Left ventricle myocardium inferior (tissue), 1 donor: ENCODE measurements at places on chromosomes 5 and 9. TPM values are rescaled to one million over a fixed set of nuclear protein-coding genes. Genes with fewer than 3 reads are reported as not detected.

Gene SLC23A1
- total RNA-seq, result not detected

Gene ADCY2
- 0.30 TPM for total RNA-seq

DNA sequence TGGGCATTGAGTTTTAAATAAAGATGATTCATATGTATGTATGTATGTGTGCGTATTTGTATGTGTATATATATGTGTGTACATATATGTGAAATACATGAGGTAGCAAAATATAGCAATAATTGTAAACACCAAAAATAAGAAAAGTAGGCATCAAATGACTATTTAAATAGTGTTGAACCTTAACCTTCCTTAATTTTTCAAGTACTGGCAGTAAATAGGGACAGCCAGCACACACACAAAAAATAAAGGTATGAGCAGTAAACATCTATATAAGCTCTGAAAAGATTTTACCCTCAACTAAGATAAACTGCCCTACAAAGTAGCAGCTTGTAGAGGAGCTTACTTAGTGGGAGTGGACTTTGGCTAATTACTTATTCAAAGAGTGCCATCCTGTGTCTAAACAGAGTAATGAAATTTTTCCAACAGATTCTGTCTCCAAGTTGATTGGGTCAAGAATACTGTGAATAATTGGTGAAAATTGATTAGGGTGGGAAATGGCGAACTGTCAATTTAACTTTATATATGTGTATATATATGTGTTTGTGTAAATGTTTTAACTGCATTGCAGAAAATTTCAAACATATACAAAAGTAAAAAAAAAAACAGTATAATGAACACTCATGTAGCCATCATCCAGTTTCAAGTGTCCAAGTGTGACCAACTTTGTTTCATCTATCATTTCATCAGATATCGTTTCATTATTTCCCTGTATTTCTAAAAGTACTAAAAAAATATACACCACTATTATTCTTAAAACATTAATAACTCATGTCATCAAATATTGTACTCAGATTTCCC lies 2.0 kb upstream of the ADAMTS6 start:
- DNase-seq, result no peak

DNA sequence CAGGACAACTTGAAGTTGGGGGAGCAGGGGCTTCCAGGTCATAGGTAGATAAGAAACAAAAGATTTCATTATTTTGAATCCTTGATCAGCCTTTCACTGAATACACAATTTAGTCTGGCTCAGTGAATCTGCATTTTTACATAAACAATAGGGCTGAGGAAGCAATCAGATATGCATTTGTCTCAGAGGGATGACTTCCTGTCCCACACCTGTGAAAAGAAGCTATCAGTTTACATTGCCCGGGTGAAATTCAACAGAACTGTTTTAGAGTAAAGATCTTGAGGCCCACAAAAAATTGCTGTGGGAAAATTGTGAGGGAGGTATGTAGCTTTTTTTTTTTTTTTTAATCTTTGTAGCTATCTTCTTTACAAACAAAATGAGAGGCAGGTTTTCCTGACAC lies 38.3 kb downstream of the DNAJB5 start:
- no peak for DNase-seq

DNA sequence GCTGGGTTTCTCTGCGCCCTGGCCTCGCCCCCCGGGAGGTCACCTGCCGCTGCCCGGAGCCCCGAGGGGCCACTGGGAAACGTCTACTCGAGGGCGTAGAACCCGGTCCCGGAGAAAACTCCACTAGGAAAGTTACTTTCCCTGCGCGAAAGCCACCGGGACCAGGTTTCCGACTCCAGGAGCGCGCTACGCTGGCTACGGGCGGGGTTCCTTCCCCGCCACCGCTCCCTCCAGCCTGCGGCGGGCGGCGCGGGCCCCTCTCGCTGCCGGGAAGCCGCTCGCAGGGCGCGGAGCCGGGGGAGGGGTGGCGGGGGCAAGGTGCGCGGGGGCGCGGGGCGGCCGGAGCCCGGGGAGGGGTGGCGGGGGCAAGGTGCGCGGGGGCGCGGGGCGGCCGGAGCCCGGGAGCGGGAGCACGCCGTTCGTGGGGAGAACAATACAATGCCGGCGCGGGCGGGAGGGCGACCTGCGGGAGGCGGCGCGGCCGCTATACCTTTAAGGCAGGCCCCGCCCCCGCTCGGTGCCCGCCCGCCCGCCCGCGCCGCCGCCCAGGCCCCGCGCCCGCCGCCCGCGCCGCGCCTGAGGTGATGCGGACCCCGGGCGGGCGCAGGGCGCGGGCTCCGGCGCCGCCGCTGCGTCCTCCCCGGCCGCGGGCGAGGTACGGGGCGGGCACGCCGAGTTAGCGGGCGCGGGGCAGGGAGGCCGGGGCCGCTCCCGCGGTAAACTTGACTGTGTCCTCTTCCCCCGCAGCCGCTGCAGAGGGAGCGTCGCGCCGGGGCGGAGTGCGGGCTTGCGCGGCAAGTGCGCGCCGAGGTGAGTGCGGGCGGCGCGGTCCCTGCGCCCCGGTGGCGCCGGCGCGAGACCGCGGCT lies 278.1 kb downstream of the AOPEP start:
- DNase-seq, result peak; percentile 68

- no peak for DNase-seq
Observed at GRCh38 chr9:87322840-87323635, 174.6 kb upstream of the DAPK1 start.

DNA sequence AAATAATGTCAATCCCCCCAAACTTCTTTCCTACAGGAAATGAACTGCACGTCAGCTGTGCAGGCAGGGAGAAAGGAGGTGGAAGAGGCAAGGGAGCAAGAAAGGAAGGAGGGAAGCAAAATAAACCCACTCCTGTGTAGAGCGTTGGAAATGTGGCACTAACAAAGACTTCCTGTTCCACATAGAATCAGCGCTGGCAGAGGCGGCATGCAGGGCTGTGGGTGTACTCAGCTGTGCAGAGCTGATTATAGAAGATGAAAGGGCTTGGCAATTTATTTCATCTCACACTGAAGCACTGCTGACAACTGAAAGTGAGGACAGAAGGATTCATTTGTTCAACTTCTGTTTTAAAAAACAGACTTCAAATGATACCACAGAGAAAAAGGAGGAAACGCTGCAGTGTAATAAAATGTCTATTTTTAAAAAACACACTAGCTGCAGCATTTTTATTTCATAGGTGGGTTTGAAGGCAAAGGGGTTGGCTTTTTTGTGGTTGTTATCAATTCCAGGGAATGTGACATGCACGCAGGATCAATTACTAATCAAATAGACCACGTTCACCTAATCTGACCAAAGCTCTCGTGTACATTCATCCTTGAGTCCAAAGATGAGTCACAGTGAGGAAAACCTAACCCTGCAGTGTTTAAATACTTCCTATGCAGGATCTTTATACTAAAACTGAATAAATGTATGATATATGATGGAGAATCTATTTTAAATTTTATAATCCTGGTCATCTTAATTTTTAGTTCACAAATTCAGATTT lies 583.5 kb downstream of the ZNF608 start:
- DNase-seq, result peak; percentile 32

Gene CYSRT1
- total RNA-seq, result 0.27 TPM

Gene KYAT1
- 12.1 TPM for total RNA-seq

GRCh38 chr5:103428411-103428871 lies 134.1 kb downstream of the NUDT12 start:
- DNase-seq, result peak; percentile 18
